ENCODE measurements at places on chromosomes 12 and 14. TPM values are rescaled to one million over a fixed set of nuclear protein-coding genes. Genes with fewer than 3 reads are reported as not detected.
A peak's percentile ranks its signal among the peaks of the same experiment; 100 is the strongest.

GRCh38 chr14:38718519-38718918 lies 384.5 kb downstream of the SEC23A start:
- H3K4me3 ChIP-seq, result no peak overlapping the region
- H3K36me3 ChIP-seq, result no peaks in the 10 kb centered on the region
- no peaks in the 10 kb centered on the region for H3K4me1 ChIP-seq
- no peaks in the 10 kb centered on the region for H3K27me3 ChIP-seq

- H3K27ac ChIP-seq, result no peak overlapping the region
- no peak overlapping the region for H3K4me3 ChIP-seq
- H3K4me1 ChIP-seq, result no peaks in the 10 kb centered on the region
- no peaks in the 10 kb centered on the region for H3K36me3 ChIP-seq
- DNase-seq, result no peak
Measured at GRCh38 chr12:102735104-102735503, 181.9 kb downstream of the PAH start.

The IFI27 gene
- 2,783 TPM for polyA plus RNA-seq

DNA sequence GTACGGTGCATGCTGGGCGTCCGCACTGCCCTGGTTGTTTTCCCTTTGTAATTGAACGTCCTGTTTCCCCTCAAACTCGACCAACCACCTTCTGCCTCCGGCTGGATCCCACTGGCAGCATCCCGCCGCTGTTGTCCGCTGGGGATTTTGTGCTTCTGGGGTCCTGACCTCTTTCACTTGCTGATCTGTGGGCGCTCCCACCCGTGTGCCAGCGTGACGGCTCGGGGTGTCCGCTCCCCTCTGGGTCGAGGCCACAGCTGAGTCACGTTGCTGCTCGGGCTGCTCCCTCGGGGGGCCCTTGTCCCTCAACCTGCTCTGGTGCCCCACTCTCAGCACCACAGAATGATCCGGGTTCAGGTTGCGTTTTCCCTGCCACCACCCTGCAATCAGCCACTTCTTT lies 8.0 kb downstream of the PGAM5 start:
- H3K27ac ChIP-seq, result no peak overlapping the region
- H3K4me3 ChIP-seq, result no peak overlapping the region
- peaks cover 19% of the 10 kb centered on the region for H3K36me3 ChIP-seq
- no peak for DNase-seq
- H3K27me3 ChIP-seq, result no peaks in the 10 kb centered on the region

The WNT5B gene
- 11.9 TPM for polyA plus RNA-seq

- no peak for DNase-seq
- no peak overlapping the region for H3K4me3 ChIP-seq
- no peaks in the 10 kb centered on the region for H3K36me3 ChIP-seq
- peak overlapping the region; percentile 77 for H3K27ac ChIP-seq
- H3K27me3 ChIP-seq, result no peaks in the 10 kb centered on the region
- peaks cover 34% of the 10 kb centered on the region for H3K4me1 ChIP-seq
Measured at GRCh38 chr12:103881261-103881660, 40.2 kb upstream of the NT5DC3 start.

GRCh38 chr12:11929714-11930113 lies 141.0 kb upstream of the BCL2L14 start:
- H3K4me1 ChIP-seq, result no peaks in the 10 kb centered on the region
- no peaks in the 10 kb centered on the region for H3K27me3 ChIP-seq
- no peak overlapping the region for H3K27ac ChIP-seq
- H3K4me3 ChIP-seq, result no peak overlapping the region
- no peak for DNase-seq
- no peaks in the 10 kb centered on the region for H3K36me3 ChIP-seq

- no peak overlapping the region for H3K27ac ChIP-seq
- no peaks in the 10 kb centered on the region for H3K27me3 ChIP-seq
- H3K4me1 ChIP-seq, result no peaks in the 10 kb centered on the region
- DNase-seq, result no peak
- no peak overlapping the region for H3K4me3 ChIP-seq
Measured at GRCh38 chr12:91368613-91369012, 186.0 kb upstream of the DCN start.

GRCh38 chr12:84411031-84411430 lies 501.6 kb downstream of the SLC6A15 start:
- H3K4me1 ChIP-seq, result no peaks in the 10 kb centered on the region
- no peaks in the 10 kb centered on the region for H3K27me3 ChIP-seq
- no peak overlapping the region for H3K27ac ChIP-seq
- no peak overlapping the region for H3K4me3 ChIP-seq

- no peaks in the 10 kb centered on the region for H3K36me3 ChIP-seq
- H3K4me3 ChIP-seq, result no peak overlapping the region
- DNase-seq, result no peak
- no peaks in the 10 kb centered on the region for H3K27me3 ChIP-seq
- H3K4me1 ChIP-seq, result peaks cover 19% of the 10 kb centered on the region
- no peak overlapping the region for H3K27ac ChIP-seq
Measured at GRCh38 chr14:71498212-71498611, 434.0 kb upstream of the RGS6 start.

- no peaks in the 10 kb centered on the region for H3K27me3 ChIP-seq
- DNase-seq, result no peak
- no peak overlapping the region for H3K4me3 ChIP-seq
- no peaks in the 10 kb centered on the region for H3K4me1 ChIP-seq
- no peak overlapping the region for H3K27ac ChIP-seq
Measured at GRCh38 chr14:43087666-43088065, 1419.4 kb downstream of the FSCB start.

The AQP2 gene
- polyA plus RNA-seq, result not detected

DNA sequence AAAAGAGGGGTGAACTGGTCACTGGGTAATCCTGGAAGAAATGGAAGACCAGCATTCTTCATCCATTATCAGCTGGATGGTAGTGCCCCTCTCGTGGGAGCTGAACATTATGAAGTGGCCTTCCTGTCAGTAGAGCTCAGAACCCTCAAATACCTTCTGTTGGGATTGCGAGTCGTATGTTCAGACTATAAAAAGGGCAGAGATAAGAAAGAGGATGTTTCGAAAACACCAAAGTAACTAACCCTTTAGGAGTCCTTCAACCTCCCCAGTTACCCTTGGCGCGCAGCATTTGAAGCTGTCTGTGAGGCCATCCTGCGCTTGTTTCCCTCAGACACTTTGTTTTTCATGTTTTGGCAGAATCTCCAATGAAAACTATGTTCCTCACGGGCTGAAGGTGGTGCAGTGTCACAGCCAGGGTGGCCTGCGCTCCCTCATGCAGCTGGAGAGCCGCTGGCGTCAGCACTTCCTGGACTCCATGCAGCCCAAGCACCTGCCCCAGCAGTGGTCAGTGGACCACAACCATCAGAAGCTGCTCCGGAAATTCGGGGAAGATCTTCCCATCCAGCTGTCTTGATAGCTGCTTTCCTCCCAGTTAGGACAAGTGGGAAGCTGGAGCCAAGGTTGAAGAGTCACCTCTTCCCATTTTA lies 19.3 kb upstream of the GALNT16 start:
- H3K4me3 ChIP-seq, result no peak overlapping the region
- no peak overlapping the region for H3K27ac ChIP-seq
- no peaks in the 10 kb centered on the region for H3K4me1 ChIP-seq
- DNase-seq, result no peak
- H3K36me3 ChIP-seq, result peaks cover 11% of the 10 kb centered on the region
- no peaks in the 10 kb centered on the region for H3K27me3 ChIP-seq

GRCh38 chr12:4271717-4272423 lies 1.7 kb upstream of the CCND2 start:
- peak; percentile 68 for DNase-seq
- peak overlapping the region; percentile 68 for H3K4me3 ChIP-seq
- peaks cover 20% of the 10 kb centered on the region for H3K27me3 ChIP-seq

The LHX5 gene
- 0.10 TPM for polyA plus RNA-seq

GRCh38 chr12:116821291-116821690 lies 60.0 kb downstream of the HRK start:
- no peaks in the 10 kb centered on the region for H3K36me3 ChIP-seq
- no peak overlapping the region for H3K4me3 ChIP-seq
- H3K27me3 ChIP-seq, result peaks cover 10% of the 10 kb centered on the region
- DNase-seq, result no peak
- peaks cover 6% of the 10 kb centered on the region for H3K4me1 ChIP-seq
- H3K27ac ChIP-seq, result no peak overlapping the region

DNA sequence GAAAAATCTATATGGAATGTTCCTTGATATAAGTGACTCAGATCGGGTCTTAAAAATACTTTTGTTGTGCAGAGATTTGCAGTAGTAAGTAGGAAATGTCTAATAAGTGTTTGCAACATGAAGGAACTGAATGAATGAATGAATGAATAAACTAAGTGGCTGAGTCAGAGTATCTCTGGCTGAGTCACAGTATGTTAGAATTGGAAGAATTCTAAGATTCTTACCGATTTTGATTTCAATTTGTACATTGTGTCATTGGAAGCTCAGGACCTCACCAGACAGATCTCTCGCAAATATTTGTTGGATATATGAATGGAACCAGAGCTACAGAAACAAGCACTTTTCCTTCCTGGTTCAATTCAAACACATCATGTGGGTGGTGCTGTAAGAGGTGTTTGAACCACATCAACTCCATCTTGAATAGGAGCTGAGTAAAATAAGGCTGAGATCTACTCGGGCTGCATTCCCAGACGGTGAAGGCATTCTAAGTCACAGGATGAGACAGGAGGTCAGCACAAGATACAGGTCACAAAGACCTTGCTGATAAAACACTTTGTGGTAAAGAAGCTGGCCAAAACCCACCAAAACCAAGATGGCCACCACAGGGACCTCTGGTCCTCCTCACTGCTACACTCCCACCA lies 123.9 kb upstream of the FOXN3 start:
- no peaks in the 10 kb centered on the region for H3K27me3 ChIP-seq
- no peaks in the 10 kb centered on the region for H3K36me3 ChIP-seq
- no peak for DNase-seq
- no peak overlapping the region for H3K27ac ChIP-seq
- H3K4me3 ChIP-seq, result no peak overlapping the region
- H3K4me1 ChIP-seq, result peaks cover 18% of the 10 kb centered on the region

GRCh38 chr12:127893895-127894609 lies 372.9 kb upstream of the TMEM132C start:
- DNase-seq, result no peak
- H3K4me1 ChIP-seq, result no peaks in the 10 kb centered on the region
- no peaks in the 10 kb centered on the region for H3K36me3 ChIP-seq
- H3K4me3 ChIP-seq, result no peak overlapping the region
- no peaks in the 10 kb centered on the region for H3K27me3 ChIP-seq
- no peak overlapping the region for H3K27ac ChIP-seq

The B4GALNT1 gene
- polyA plus RNA-seq, result 0.08 TPM

The SLC15A5 gene
- not detected for polyA plus RNA-seq

GRCh38 chr14:68927956-68928675 lies 51.0 kb downstream of the ACTN1 start:
- peaks cover 19% of the 10 kb centered on the region for H3K36me3 ChIP-seq
- peaks cover 8% of the 10 kb centered on the region for H3K4me1 ChIP-seq
- H3K4me3 ChIP-seq, result no peak overlapping the region
- no peak for DNase-seq

- no peak overlapping the region for H3K4me3 ChIP-seq
- no peaks in the 10 kb centered on the region for H3K36me3 ChIP-seq
- no peaks in the 10 kb centered on the region for H3K27me3 ChIP-seq
Measured at GRCh38 chr12:67792185-67792584, 143.6 kb downstream of the DYRK2 start.

The LAG3 gene
- 0.09 TPM for polyA plus RNA-seq

DNA sequence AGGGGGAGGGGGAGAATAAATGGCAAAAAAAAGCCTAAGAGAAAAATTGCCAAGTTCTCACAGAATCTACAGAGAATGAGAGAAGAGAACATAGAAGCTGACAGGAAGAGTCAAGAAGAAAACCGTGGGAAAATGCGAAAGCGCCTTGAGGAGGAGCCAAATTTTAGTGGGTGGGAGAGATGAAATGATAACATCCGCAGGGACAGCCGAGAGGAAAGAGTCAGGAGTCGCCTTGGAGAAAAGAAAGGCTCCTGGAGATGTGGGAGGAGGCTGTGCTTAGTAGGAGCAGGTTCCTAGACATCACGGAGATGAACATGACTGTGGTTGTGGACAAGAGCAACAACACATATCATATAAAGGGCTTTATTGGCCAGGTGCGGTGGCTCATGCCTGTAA lies 49.4 kb downstream of the PHLDA1 start:
- no peaks in the 10 kb centered on the region for H3K36me3 ChIP-seq
- no peak for DNase-seq
- no peaks in the 10 kb centered on the region for H3K27me3 ChIP-seq
- no peak overlapping the region for H3K27ac ChIP-seq

- no peaks in the 10 kb centered on the region for H3K36me3 ChIP-seq
- no peak overlapping the region for H3K27ac ChIP-seq
- DNase-seq, result no peak
Measured at GRCh38 chr12:70691018-70691672, 53.9 kb upstream of the PTPRB start.

DNA sequence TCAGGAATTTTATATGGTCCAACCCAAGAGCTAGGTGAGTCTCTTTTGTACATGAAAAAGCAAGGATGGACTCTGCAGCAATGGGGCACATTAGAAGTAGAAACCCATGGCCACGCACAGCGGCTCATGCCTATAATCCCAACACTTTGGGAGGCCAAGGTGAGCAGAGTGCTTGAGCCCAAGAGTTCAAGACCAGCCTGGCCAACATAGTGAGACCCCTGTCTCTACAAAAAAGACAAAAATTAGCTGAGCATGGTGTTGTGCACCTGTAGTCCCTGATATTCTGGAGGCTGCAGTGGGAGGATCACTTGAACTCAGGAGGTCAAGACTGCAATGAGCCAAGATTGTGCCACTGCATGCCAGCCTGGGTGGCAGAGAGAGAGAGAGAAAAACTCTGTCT lies 128.7 kb upstream of the PLEKHA5 start:
- H3K27ac ChIP-seq, result no peak overlapping the region
- no peaks in the 10 kb centered on the region for H3K36me3 ChIP-seq
- DNase-seq, result no peak
- no peak overlapping the region for H3K4me3 ChIP-seq
- peaks cover 22% of the 10 kb centered on the region for H3K4me1 ChIP-seq
- no peaks in the 10 kb centered on the region for H3K27me3 ChIP-seq

DNA sequence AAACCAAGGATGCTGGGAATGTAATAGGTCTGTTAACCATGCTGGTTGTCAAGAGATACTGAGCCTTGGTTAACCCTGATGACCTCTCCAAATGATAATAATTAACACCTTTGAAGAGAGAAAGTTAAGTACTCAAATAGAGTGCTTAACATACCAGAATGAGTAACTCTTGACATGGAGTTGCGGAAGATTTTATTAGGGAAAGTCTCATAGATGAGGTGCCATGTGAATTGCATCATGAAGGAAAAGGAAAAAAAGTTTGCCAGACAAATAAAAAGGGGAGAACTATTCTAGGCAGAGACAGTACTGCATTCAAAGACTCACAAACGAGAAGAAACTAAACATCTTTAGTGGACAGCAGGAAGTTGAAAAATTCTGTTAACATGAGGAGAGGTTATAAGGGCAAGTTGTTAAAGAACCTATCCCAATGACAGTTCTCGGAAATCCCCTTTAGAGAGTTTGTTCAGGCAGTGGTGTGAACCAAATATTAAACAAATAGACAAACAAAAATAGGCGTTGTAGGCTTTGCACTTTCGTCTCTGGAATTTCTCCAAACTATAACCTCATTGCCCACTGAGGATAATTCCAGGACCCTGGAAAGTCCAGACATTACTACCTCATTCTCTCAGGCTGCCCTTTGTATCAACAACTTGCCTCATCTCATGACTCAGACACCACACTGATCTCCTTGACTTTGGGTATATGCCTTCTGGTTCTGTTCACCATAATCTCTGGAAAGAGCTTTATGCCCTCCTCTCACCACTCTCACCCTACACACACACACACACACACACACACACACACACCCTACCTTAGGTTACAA lies 435.0 kb downstream of the GXYLT1 start:
- H3K27me3 ChIP-seq, result no peaks in the 10 kb centered on the region
- H3K36me3 ChIP-seq, result no peaks in the 10 kb centered on the region

The BHLHE41 gene
- 6.0 TPM for polyA plus RNA-seq

- H3K4me1 ChIP-seq, result no peaks in the 10 kb centered on the region
- DNase-seq, result no peak
- H3K4me3 ChIP-seq, result no peak overlapping the region
Measured at GRCh38 chr12:72081777-72082176, 143.1 kb downstream of the TPH2 start.
